ENCODE measurements at places on chromosomes 3 and 15.

GRCh38 chr15:25171111-25171811 is 216.5 kb downstream of the SNRPN start:
- no peak for DNase-seq

GRCh38 chr15:62391641-62392262 is 226.7 kb upstream of the C2CD4B start:
- no peak for DNase-seq

- DNase-seq, result no peak
These were observed 36.0 kb downstream of the ATP13A5 start for GRCh38 chr3:193342551-193342950.

DNA sequence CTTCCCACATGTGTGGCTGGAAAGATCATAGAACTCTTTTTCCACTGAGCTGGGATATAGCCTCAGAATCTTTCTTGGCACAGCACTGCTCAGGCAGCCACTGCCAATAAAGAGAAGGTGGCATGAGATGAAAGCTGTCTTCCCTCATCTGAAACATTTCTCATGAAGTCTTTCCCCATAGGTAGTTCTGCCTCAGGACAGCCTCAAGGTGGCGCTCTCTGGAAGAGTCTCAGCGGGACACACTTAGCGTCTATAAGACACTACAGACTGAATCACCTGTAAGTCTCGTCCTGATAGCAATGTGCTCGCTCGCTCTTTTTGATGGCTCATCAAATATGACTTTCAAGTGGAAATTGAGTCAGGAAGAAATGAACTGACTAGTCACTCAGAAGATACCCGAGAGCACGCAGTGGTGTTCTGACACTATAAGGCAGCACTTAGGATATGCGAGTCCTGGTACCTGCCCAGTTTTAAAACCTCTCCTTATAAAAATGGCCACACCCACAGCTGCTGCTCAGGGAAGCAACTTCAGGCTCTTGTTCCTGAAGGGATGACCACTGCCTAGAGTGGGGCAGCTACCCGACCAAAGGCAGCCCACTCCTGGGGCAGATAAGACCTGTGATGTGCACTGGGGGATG is 269.5 kb downstream of the SUCLG2 start:
- peak; percentile 24 for DNase-seq

DNA sequence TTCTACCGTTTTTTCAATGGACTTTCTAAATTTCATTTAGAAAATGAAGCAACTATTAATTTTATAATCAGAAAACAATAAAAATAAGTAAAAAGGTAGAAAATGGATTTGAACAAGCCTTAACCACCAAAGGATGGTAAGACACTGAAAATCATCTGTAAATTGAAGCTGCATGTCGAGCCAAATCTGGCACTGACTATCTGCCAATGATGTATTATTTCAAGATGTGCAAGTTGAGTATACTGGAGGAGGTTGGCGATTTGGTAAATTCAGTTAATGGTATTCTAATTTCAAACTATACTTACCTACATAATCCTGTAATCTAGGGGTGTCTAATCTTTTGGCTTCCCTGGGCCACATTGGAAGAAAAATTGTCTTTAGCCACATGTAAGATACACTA is 93.5 kb downstream of the FMN1 start:
- no peak for DNase-seq

DNA sequence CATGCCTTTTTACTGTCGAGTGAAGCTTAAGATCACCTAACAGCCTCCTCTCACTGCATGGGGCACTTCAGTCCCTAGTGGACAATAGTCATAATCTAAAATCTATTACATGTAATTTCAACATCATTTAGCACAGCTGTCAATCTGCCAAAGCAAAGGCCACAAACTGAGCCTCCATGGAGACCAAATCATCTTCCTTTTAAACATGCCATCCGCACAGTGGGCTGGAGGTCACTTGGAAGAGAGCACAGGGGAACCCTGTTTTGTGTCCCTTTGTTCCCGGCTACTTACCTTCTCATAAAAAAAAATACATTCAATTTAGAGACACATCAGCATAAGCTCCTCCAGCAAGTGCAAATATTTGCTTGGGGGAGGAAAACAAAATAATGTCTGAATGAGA is 167.3 kb downstream of the SQOR start:
- DNase-seq, result no peak

DNA sequence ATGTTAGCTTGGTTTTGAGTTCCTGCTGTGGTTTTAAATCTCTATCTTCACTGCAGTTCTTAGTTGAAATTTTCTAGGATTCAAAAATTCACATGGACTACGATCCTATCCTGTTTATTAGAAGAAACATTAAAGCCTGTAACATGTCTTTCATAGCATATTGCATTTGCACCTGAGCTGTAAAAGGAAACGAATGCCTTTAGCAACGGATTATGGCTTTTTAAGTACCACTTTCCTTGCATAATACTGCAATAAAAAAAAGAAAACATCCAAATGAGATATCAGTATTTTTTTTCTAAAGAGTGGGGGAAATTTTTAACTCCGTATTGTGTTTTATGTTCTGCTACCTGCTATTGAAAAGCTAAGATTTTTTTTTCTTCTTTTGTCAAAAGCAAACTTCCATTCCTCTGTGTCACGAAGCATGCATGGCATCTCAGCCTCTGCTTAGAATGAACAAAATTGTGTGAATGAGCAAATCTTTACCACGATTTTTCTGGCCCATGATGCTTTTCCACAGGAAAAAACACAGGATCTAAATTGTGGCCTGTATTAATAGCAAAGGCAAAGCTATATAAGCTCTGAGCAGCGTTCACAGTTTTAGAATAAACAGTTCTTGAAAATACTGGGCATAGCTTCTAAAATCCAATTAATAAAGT is 110.0 kb upstream of the CDIN1 start:
- DNase-seq, result no peak

DNA sequence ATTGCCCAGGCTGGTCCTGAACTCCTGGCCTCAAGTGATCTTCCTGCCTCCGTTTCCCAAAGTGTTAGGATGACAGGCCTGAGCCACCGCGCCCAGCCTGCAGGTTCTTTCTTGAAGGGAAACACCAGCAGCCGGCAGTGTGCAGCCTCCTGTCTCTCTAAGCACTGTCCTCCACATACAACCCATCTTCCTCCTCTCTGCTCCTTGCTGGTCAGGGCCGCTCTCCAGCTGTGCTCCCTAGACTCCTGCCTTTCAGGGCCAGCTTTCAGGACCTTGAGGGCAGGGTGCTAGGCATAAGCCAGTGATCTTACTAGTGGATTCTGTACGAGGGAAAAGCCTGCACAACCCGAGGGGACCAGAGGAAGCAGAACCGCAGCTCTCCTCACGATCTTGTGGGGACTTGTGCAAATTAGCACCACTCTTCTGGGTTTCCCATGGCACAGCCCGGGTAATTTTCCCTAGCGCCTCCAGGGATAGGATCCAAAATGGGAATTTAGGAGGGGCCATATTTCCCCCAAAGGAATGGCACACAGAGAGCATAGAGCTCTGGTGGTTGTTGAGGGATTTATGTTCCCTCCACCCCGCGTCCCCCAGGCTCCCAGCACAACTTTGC is 18.2 kb upstream of the CORO2B start:
- no peak for DNase-seq

DNA sequence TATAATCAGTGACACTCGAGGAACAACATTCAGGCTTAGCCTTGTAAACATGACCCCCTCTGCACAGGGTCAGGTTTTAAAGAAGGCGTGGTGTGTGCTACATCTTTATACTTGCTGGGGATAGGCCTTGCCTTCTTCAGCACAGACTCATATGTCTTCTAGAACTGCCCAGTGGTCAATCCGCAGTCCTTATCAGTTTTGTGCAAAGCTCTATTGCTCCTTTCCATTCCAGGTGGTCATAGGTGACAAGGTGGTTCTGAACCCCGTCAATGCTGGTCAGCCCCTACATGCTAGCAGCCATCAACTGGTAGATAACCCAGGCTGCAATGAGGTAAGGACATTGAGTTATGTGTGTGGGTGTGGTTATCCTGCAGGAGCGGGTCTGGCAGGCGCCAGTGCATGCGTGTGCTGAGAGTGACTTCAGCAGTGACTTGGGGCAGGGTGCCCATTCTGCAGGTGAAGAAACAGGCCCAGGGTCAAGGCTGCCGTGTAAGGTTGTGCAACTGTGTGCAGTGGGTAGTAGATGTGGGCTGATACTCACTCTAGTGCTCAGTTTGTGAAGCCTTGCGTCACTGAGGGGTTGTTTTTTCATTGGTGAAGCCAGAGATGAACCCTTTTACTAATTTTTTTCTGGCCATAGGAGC is 150.9 kb downstream of the ITPR1 start:
- no peak for DNase-seq

DNA sequence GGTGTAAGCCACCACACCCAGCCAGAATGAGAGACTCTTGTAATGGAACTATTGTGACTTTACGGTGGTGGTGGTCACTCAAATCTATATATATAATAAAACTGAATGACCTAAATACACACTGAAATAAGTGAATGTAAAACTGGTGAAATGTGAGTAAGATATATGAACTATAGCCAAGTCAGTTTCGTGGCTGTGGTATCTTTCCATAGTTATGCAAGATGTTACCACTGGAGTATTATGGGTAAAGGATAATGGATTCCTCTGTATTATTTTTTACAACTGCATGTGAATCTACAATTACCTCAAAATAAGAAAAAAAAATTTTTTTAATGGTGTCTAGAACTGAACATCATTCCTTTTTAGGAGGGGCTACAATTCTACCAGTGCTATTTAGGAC is 21.9 kb downstream of the PIK3CB start:
- DNase-seq, result no peak
